HepG2 (cell line): ENCODE measurements at places on chromosomes 16 and 17.

DNA sequence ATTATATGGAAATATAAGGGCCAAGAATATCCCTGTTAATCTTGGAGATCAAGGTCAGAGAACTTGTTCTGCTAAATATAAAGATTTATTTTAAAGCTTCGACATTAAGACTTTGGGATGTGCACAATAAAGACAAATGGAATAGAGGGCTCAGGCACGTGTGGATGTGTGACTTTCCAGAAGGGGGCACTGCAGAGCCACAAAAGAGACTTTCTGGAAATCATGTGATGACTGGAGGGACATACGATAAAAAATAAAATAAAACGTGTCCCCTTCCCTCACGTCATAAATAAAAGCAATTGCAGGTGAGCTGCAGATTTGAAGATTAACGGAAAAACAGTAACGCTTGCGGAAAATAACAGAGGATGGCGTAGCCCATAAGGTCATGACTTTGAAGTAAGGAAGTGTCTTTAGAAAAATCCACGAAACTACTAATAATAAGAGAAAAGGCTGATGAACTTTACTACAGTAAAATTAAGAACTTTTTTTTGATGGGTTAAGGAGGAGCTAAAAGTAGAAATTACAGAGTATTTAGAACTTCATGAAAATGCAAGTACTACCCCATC lies 9.4 kb upstream of the ENGASE start:
- DNase-seq: peak; percentile 43
- H3K27me3 ChIP-seq: peaks cover 22% of the 10 kb centered on the region
- no peaks in the 10 kb centered on the region for H3K36me3 ChIP-seq
- no peak overlapping the region for H3K4me3 ChIP-seq

- H3K4me1 ChIP-seq: no peaks in the 10 kb centered on the region
- no peak for DNase-seq
- H3K36me3 ChIP-seq: no peaks in the 10 kb centered on the region
Observed at GRCh38 chr16:55284718-55285099, 39.3 kb upstream of the IRX6 start.

DNA sequence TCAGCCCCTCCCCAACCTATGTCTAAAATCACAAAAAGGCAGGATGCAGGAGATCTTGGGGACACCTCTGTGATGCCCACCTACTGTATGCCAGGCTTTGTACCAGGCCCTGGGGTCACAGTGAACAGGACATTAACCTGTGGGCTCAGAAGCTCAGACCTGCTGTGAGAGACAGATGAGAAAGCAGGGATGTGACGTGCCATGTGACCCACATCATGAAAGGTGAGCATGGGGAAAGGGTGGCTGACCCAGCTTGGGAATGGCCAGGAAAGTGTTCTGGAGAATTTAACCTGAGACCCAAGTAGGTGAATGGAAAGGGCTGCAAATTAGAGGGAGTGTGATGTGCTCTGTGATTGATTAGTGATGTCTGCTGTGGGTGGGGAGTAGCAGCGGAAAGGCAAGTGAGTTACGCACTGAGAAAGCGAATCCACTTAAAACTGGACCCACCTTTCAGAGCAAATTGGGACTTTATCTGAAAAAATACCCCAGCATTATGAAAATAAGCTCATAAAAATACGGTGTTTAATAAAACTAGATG lies 132.2 kb downstream of the IRF8 start:
- no peaks in the 10 kb centered on the region for H3K36me3 ChIP-seq
- H3K4me1 ChIP-seq: no peaks in the 10 kb centered on the region
- H3K4me3 ChIP-seq: no peak overlapping the region
- H3K27me3 ChIP-seq: peaks cover 9% of the 10 kb centered on the region
- no peak overlapping the region for H3K27ac ChIP-seq

DNA sequence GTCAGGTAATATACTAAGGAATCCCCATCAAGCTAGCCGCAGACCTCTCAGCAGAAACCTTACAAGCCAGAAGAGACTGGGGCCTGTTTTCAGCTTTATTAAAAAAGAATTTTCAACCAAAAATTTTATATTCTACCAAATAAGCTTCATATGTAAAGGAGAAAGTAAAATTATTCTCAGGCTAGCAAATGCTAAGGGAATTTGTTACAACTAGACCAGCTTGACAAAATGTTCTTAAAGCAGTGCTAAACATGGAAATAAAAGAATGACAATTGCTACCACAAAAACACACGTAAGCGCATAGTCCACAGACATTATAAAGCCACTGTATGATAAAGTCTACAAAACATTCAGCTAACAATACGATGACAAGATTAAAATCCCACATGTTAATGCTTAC lies 449.4 kb upstream of the MON1B start:
- no peak overlapping the region for H3K27ac ChIP-seq
- H3K4me3 ChIP-seq: no peak overlapping the region
- H3K36me3 ChIP-seq: no peaks in the 10 kb centered on the region
- no peaks in the 10 kb centered on the region for H3K27me3 ChIP-seq
- DNase-seq: no peak
- no peaks in the 10 kb centered on the region for H3K4me1 ChIP-seq

DNA sequence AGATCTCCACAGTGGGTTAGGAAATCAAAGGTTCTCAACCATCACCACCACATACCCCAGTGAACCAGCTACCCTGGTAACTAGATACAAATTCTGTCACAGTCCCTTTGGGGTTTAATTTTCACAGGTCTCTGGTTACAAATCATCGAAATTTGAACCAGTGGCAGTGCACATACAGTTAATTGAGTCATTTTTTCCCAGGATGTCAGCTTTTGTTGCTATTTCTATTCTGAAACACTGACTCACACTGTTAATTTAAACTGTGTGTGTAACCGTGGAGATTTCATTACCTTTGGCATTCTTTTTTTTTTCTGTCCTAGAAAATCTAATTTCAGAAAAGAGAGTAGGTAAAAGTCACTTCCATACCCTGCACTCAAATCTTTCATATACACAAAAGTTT lies 511.5 kb downstream of the TOX3 start:
- H3K4me3 ChIP-seq: no peak overlapping the region
- H3K36me3 ChIP-seq: no peaks in the 10 kb centered on the region
- H3K27me3 ChIP-seq: no peaks in the 10 kb centered on the region
- no peak overlapping the region for H3K27ac ChIP-seq
- H3K4me1 ChIP-seq: no peaks in the 10 kb centered on the region

GRCh38 chr17:11290814-11291213 lies 49.8 kb downstream of the SHISA6 start:
- no peaks in the 10 kb centered on the region for H3K36me3 ChIP-seq
- H3K27ac ChIP-seq: no peak overlapping the region
- no peaks in the 10 kb centered on the region for H3K4me1 ChIP-seq
- no peak overlapping the region for H3K4me3 ChIP-seq
- H3K27me3 ChIP-seq: no peaks in the 10 kb centered on the region

GRCh38 chr16:17260276-17260849 lies 210.4 kb downstream of the XYLT1 start:
- no peaks in the 10 kb centered on the region for H3K4me1 ChIP-seq
- no peak overlapping the region for H3K27ac ChIP-seq
- H3K27me3 ChIP-seq: peaks cover 11% of the 10 kb centered on the region; the same call in 1 of the 3 replicates
- no peak overlapping the region for H3K4me3 ChIP-seq

- peak overlapping the region; percentile 94 for H3K27ac ChIP-seq
- H3K36me3 ChIP-seq: no peaks in the 10 kb centered on the region; the same call in 2 of the 3 replicates
- H3K4me3 ChIP-seq: peak overlapping the region; percentile 96
- H3K4me1 ChIP-seq: peaks cover 60% of the 10 kb centered on the region
- no peaks in the 10 kb centered on the region; the same call in 1 of the 3 replicates for H3K27me3 ChIP-seq
- DNase-seq: peak; percentile 100
Observed at GRCh38 chr16:22190081-22190775, 15.8 kb upstream of the EEF2K start.

DNA sequence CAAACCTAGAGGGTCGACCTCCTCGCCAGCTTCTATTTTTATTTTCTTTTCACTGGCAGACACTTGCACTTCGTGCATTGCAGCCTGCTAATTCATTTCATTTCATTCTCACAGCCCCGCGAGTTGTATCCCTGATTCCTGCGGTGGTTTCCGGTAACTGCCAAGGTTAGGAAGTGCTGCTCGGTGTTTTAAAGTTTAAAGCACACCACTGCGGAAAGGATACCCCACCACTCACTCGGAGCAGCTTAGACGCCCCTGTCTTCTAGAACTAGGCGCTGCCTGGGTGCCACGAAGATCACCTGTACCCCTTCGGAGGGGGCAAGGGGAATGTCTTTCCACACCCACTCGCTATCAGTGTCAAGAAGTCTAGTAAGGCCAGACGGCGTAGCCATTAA lies 509 bp downstream of the CNEP1R1 start:
- H3K36me3 ChIP-seq: peaks cover 2% of the 10 kb centered on the region
- H3K4me3 ChIP-seq: peak overlapping the region; percentile 96

GRCh38 chr16:86217001-86217890 lies 293.1 kb upstream of the FOXF1 start:
- peaks cover 54% of the 10 kb centered on the region; the same call in 2 of the 3 replicates for H3K27me3 ChIP-seq
- no peaks in the 10 kb centered on the region for H3K36me3 ChIP-seq
- H3K4me1 ChIP-seq: no peaks in the 10 kb centered on the region
- H3K27ac ChIP-seq: no peak overlapping the region

- no peaks in the 10 kb centered on the region for H3K27me3 ChIP-seq
- no peaks in the 10 kb centered on the region for H3K36me3 ChIP-seq
- H3K4me1 ChIP-seq: no peaks in the 10 kb centered on the region
Observed at GRCh38 chr17:60577147-60577915, 22.7 kb upstream of the PPM1D start.

GRCh38 chr16:57422026-57422944 lies 17.7 kb downstream of the CCL17 start:
- H3K27me3 ChIP-seq: no peaks in the 10 kb centered on the region
- no peak overlapping the region; the same call in 1 of the 2 replicates for H3K4me3 ChIP-seq

DNA sequence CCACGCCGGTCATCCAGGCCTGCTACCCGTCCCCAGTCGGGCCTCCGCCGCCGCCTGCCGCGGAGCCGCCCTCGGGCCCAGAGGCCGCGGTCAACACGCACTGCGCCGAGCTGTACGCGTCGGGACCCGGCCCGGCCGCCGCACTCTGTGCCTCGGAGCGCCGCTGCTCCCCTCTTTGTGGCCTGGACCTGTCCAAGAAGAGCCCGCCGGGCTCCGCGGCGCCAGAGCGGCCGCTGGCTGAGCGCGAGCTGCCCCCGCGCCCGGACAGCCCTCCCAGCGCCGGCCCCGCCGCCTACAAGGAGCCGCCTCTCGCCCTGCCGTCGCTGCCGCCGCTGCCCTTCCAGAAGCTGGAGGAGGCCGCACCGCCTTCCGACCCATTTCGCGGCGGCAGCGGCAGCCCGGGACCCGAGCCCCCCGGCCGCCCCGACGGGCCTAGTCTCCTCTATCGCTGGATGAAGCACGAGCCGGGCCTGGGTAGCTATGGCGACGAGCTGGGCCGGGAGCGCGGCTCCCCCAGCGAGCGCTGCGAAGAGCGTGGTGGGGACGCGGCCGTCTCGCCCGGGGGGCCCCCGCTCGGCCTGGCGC lies 2.4 kb downstream of the HIC1 start:
- H3K4me3 ChIP-seq: no peak overlapping the region
- no peaks in the 10 kb centered on the region; the same call in 1 of the 2 replicates for H3K27me3 ChIP-seq
- DNase-seq: no peak
- H3K27ac ChIP-seq: no peak overlapping the region

GRCh38 chr16:84086341-84086740 lies 30.4 kb downstream of the MBTPS1 start:
- H3K27ac ChIP-seq: no peak overlapping the region
- H3K36me3 ChIP-seq: peaks cover 37% of the 10 kb centered on the region
- H3K4me3 ChIP-seq: no peak overlapping the region
- H3K4me1 ChIP-seq: no peaks in the 10 kb centered on the region
- DNase-seq: no peak
- H3K27me3 ChIP-seq: no peaks in the 10 kb centered on the region

GRCh38 chr17:50191359-50192143 lies 9.9 kb downstream of the COL1A1 start:
- H3K36me3 ChIP-seq: no peaks in the 10 kb centered on the region
- no peak overlapping the region for H3K27ac ChIP-seq
- no peak for DNase-seq
- H3K4me3 ChIP-seq: no peak overlapping the region
- no peaks in the 10 kb centered on the region for H3K4me1 ChIP-seq

- H3K36me3 ChIP-seq: no peaks in the 10 kb centered on the region
- H3K27me3 ChIP-seq: no peaks in the 10 kb centered on the region
- no peak for DNase-seq
Observed at GRCh38 chr16:57653936-57654335, 14.2 kb upstream of the ADGRG3 start.

GRCh38 chr16:88882358-88883030 lies 16.0 kb upstream of the PABPN1L start:
- peaks cover 24% of the 10 kb centered on the region for H3K4me1 ChIP-seq
- no peak for DNase-seq
- no peak overlapping the region for H3K27ac ChIP-seq
- no peak overlapping the region for H3K4me3 ChIP-seq
- no peaks in the 10 kb centered on the region for H3K36me3 ChIP-seq

GRCh38 chr17:46120078-46120477 lies 73.2 kb downstream of the KANSL1 start:
- H3K36me3 ChIP-seq: peaks cover 1% of the 10 kb centered on the region; the same call in 1 of the 2 replicates
- H3K4me1 ChIP-seq: peaks cover 47% of the 10 kb centered on the region
- H3K27ac ChIP-seq: no peak overlapping the region
- DNase-seq: no peak
- no peak overlapping the region for H3K4me3 ChIP-seq

DNA sequence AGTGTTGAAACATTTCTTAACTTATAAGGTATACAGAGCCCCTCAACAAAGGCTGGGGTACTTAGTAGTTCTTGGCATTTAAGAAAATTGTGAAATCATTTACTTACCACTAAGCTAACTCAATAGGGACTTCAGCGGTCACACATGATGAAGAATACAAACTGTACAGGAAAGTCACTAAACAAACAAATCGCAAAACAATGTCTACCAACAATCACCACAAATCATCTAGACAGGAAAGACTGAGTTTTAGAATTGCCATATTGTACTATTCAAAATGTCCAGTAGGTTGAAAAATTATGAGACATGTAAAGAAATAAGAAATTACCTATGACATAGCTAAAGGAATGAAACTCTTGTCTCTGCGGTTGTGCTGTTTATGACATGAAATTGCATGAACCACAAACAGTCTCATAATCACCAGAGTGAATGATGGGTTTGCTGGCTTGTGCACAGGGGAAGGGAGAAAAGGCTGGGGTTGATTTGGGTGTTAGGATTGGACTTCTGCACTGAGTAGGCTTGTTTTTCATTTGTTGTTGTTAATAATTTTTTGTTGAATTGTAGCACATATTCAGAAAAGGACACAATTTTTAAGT lies 441.1 kb upstream of the MON1B start:
- no peak overlapping the region for H3K27ac ChIP-seq
- no peak for DNase-seq

- H3K27ac ChIP-seq: no peak overlapping the region
- H3K27me3 ChIP-seq: peaks cover 28% of the 10 kb centered on the region
- DNase-seq: no peak
Observed at GRCh38 chr16:85822145-85822544, 22.6 kb downstream of the COX4I1 start.

DNA sequence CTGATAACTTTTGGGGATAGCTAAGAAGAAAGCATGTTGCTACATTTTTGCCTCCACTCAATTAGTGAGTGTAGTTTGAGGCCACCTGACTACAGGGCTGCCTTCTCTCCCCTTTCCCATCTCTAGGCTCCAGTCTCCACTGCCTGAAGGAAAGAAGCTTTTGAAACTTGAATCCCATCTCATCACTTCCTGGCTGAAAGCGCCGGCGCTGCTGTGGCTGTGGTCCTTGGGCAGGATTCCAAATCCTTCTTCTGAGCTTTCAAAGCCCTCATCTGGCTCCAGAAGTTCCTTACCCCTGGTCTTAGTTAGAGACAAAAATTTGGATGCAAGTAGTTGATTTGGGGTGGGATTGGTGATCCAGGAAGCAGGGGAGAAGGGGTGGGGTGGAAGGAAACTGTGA lies 119.4 kb downstream of the FOXL1 start:
- H3K36me3 ChIP-seq: no peaks in the 10 kb centered on the region
- H3K4me3 ChIP-seq: no peak overlapping the region
- DNase-seq: no peak
- no peaks in the 10 kb centered on the region for H3K4me1 ChIP-seq
- no peak overlapping the region for H3K27ac ChIP-seq
- H3K27me3 ChIP-seq: peaks cover 8% of the 10 kb centered on the region; the same call in 1 of the 2 replicates
